Ammon's horn (tissue), 1 donor: ENCODE measurements at places on chromosomes 3 and 15.

DNA sequence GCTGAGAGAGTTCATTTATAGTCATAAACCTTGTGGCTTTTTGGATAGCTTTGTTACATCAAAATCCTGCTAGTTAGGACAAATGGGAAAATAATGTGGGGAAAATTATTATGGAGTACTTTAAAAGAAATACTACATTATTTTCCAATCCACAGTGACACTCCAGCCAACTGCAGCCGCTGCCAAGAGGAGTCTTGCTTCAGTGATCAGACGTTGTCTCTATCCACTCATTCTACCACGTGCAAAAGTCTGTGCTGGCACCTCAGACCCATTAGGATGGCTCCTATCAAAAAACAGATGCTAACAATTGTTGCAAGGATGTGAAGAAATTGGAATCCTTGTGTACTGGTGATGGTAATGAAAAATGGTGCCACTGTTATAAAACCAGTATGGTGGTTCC, 128.6 kb upstream of the IQSEC1 start:
- DNase-seq = no peak

GRCh38 chr3:117572786-117573185, 863.2 kb downstream of the TUSC7 start:
- DNase-seq = no peak

GRCh38 chr15:72783004-72783639, 436 bp downstream of the ADPGK start:
- peak; percentile 65 for DNase-seq

DNA sequence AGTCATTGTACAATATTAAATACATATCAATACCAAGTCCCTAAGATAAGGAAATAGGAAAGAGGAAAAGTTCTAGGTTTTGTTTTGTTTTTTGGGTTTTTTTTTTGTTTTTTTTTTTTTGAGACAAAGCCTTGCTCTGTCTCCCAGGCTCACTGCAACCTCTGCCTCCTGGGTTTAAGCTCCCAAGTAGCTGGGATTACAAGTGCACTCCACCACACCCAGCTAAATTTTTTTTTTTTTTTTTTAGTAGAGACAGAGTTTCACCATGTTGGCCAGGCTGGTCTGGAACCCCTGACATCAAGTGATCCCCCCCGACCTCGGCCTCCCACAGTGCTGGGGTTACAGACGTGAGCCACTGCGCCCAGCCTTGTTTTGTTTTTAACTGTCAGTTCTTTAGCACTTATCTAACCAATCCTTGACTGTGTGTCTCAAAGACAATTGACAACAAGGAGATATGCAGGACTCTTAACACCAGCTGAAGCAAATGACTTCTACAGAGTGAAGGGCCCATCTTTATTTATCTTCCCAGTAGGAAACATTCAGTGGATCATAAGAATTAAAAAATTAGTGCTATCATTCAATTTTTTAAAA, 100.0 kb upstream of the RAP2B start:
- DNase-seq = no peak

DNA sequence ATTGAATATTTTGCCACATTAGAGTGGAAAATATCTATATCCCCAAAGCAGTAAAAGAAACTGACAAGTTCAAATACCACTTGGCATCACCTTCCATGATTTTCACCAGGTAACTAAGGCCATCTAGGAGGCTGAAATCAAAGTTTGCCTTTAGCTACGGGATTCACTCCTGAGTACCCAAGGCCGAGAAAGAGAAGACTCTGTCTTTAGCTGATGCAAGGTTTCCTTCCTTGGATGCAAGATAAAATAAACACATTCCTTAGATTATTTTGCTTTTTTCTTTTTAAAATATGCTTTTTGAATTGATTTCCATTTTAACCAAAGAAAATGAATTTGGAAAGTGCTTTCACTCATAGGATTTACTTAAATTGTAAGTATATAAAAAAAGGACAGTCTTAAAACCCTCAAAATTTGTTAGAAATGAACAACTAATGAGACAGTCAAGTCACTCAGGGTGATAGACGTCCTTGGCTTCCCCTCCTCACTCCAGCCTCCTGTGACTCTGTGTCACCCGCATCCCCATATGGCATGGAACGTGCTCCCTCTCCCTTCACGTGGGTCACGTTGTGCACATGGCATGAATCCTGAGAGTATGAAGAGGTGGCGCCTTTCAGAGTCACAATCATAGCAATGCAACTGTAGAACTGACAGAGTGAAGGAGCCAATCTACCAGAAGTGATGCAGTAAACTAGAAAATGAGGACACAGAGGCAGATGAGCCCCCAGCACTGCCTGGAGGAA, 148.4 kb downstream of the RTP4 start:
- DNase-seq = no peak

DNA sequence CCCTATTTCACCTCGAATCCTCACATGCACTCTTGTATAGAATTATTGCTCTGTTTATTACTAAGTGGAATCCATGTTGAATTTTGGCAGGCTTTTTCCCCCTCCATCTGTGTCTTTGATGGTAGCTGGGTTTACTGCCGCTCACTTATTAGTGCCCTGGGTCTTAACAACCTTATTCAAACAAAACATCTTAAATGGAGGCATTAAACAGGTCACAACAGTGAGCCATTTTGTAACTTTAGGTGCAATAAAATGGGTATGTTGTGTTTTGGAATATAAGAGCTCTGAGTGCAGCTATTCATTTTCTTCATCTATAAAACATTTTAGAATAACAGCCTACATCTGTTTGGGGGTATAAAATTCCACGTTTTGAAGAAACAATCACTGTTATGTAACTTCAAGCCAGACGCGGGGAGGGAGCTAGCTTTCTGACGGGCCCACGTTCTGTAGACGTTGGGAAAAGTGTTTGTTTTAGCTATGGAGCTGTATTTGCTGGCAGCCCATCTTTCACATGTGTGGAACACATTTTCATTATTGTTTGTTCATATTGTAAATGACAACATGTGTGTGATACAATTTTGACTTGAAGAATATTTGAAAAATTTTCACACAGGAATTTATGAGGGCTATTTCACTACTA, 122.0 kb downstream of the SLC25A26 start:
- DNase-seq = no peak
